NCI-H1436 (cell line): ENCODE measurements at places on chromosomes 2 and 18.

DNA sequence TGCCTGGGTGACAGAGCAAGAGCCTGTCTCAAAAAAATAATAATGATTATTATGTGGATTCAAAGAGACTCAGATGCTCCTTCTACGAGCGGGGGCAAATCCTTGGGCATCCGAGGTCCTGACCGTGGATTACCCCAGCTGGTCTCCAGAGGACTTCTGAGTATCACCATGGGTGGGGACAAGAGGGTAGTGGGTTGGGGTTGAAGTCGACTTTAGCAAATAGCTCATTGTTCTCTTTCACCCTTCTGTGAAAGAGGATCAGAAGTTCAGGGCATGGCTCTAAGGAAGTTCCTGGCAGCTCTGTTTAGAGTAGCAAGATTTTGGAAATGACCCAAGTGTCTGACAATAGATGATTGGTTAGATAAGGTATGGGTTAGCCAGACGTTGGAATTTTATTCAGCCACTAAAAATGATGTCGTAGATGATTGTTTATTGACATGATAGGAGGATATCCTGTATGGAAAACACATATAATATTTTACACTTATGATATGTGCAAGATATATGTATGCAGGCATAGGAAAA is 59.0 kb upstream of the SPRED2 start:
- no peak for DNase-seq

- DNase-seq, result no peak
Observed at GRCh38 chr18:36628435-36629137, 200.2 kb downstream of the TPGS2 start.

- no peak for DNase-seq
Observed at GRCh38 chr2:193818801-193819499, 1624.2 kb upstream of the TMEFF2 start.

GRCh38 chr18:55477860-55478581 is 110.0 kb downstream of the TCF4 start:
- DNase-seq, result no peak

GRCh38 chr18:75492852-75493251 is 65.3 kb upstream of the SMIM21 start:
- DNase-seq, result no peak

DNA sequence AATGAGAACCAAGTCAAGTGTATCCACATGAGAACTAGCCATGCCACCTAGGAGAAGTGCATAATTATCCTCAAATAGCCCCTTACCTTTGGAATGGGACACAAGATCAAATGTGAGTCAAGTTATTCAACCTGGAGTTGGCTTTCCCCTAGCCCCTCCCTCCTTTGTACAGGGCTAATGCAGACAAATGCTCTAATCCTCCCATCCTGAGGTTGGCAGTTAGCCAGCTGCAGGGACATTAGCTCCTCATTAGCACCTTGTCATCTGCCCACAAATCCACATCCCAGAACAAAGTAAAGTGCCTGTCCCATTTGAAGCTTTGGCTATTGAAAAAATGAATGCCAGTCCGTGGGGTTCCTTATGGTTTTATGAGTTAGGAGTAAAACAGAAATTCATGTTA is 294.1 kb upstream of the FANCL start:
- DNase-seq, result no peak

- DNase-seq, result no peak
Observed at GRCh38 chr2:86072271-86072858, 33.3 kb downstream of the POLR1A start.

DNA sequence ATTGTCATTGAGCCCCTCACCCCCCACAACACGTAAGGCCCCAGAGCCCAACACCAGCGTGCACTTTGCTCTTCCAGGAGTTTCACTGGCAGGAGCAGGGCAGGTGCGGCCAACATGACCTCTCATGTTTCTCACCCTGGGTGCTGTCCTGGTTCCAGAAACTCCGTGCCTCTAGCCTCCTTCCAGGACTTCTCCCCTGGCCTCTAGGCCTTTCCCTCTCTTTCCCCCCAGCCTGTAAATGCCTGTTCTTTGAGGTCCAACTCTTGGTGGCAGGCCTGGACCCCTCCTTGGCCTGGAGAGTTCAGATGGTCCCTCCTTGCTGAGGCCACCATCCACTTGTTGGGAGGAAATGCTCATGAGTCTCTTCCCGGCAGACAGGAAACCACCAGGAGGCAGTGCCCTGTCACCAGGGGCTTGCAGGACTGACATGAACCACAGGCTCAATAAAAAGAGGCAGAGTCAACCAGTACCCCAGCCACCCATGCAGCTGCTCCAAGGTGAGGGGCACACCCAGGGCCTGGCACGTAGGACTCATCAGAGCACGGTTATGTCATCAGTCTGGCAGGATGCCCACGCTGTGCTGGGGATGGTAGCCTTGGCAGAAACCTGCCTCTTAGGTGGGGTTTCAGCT is 1.5 kb downstream of the MALL start:
- no peak for DNase-seq

GRCh38 chr2:102736110-102736409 is 25.8 kb upstream of the TMEM182 start:
- peak; percentile 1 for DNase-seq

DNA sequence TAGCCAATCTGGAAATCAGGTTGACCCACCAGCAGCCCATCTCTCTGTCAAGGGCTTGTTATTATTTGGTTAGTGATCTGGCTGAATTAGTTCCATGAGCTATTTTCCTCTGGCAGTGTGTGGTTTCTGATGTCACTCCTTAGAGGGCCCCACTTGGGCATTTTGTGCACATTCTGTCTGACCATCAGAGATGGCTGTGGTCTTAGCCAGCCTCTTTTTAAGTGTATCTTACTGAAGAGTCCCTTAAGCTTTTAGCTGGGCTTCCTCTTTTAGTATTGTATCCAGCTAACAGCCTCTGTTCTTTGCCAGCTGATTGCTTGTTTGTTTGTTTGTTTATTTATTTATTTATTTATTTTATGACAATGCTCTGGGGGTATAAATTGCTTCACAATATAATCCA is 951.1 kb upstream of the CNTNAP5 start:
- DNase-seq, result no peak

DNA sequence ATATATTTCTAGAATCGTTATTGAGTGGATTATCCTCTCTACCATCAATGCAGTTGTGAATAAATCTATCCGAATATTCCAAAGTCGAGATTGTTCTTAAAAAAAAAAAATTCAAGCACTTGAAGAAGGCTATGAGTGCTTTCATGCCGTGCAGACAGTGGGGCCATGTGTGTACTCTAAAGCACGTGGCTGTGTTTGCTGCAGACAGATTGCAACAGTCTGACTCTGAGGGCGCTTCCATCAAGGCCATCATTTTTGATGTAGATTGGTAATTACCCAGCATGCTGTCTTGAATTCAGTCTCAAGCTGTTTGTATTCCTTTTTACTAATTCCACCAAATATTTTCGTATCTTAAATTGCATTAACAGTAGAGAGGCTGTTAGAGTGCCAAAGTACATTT is 325.9 kb upstream of the LINC00305 start:
- no peak for DNase-seq

- peak; percentile 10 for DNase-seq
Observed at GRCh38 chr18:54127759-54128378, 96.6 kb downstream of the MBD2 start.

GRCh38 chr2:186445506-186445905 is 40.6 kb upstream of the ZC3H15 start:
- DNase-seq, result no peak

GRCh38 chr18:31651369-31651768 is 33.0 kb downstream of the B4GALT6 start:
- no peak for DNase-seq

DNA sequence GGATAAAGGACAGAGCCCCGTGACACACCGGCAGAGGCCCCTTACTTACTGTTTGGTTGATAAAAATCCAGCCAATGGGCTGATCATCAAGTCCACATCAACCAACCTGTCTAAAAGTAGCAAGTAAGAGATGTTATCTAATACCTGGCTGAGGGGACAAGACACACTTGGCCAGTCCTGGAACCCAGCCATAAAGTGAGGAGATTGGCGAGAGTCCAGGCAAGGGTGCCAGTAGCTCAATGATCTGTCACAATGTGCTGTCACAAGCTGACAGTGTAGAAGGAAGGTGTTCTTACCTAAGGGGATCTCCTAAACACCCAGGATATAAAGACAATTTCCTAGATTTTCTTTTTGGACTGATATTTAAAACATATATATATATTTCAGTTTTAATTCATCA is 61.7 kb upstream of the IL1R2 start:
- no peak for DNase-seq

DNA sequence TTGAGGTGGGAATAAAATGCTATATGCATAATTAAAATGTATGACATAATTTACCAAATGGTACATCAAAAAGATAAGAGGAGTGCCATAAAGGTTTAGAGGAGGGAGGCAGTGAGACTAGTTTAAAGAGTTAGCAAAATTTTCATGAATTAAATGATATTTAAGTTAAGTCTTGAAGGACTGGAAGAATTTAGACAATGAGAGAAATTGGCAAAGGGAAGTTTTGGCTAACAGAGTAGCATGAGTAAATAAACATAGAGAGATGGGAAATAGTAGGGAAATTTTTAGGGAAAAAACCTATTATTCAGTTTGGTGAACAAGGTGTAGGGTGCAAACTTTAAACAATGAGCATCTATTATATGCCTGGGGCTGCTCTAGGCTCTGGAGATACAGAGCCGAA is 68.8 kb downstream of the CAVIN2 start:
- DNase-seq, result no peak

DNA sequence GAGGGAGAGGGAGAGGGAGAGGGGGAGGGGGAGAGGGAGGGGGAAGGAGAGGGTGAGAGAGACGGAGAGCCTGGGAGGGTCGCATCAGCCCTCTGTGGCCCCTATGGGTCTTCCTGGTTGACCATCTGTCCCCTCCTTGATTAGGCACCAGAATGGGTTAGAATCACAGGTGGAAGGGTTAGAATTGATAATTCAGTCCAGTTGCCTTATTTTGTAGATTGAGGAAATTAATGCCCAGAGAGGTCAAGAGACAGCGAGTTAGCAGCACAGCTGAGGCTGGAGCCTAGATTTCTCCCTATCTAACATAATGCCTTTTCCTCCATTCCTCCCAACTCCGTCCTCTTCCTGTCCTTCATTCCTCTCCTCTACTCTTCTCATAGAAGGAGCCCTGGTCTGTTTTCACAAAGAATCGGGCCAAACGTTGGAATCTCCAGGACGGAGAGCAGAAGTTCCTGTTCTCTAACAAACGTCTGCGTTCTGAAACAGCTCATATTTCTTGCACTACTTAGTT is 338 bp upstream of the THUMPD2 start:
- no peak for DNase-seq

- DNase-seq, result peak; percentile 56
Observed at GRCh38 chr2:68828887-68829708, 42.1 kb downstream of the BMP10 start.

- DNase-seq, result no peak
Observed at GRCh38 chr2:25383806-25384205, 42.1 kb upstream of the DNMT3A start.

- DNase-seq, result no peak
Observed at GRCh38 chr18:6370410-6370809, 44.3 kb downstream of the L3MBTL4 start.

DNA sequence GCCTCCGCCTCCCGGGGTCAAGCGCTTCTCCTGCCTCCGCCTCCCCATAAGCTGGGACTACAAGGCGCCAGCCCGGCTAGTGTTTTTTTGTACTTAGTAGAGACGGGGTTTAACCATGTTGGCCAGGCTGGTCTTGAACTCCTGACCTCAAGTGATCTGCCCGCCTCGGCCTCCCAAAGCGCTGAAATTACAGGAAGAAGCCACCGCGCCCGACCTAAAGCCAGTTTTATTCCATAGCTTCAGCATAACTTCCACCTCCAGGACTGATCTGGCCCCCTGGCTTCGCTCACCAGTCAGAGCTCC is 783 bp upstream of the TXNL4A start:
- no peak for DNase-seq

- DNase-seq, result no peak
Observed at GRCh38 chr2:168740360-168740759, 62.1 kb upstream of the NOSTRIN start.

DNA sequence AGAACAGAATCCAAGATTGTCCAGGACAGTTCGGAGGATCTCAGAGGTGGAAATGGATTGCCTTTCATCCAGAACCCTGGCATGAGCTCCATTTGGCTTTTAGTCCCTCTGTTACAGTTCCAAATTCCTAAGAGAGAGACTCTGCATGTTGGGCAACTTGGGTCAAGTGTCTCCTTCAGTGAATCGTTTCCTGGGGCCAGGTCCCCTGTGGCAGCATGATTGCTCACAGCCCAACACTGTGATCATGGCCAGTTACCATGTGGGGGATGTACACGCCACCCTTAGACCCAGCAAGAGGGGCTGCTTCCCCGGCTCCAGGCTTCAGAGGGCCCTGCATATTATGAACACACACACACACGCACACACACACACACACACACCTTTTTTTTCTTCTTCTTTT is 118.6 kb upstream of the GLI2 start:
- DNase-seq, result no peak
